Suppressor macrophage treated with lipopolysaccharide for 1 hour (primary cell): ENCODE measurements at places on chromosomes 6 and 20.

DNA sequence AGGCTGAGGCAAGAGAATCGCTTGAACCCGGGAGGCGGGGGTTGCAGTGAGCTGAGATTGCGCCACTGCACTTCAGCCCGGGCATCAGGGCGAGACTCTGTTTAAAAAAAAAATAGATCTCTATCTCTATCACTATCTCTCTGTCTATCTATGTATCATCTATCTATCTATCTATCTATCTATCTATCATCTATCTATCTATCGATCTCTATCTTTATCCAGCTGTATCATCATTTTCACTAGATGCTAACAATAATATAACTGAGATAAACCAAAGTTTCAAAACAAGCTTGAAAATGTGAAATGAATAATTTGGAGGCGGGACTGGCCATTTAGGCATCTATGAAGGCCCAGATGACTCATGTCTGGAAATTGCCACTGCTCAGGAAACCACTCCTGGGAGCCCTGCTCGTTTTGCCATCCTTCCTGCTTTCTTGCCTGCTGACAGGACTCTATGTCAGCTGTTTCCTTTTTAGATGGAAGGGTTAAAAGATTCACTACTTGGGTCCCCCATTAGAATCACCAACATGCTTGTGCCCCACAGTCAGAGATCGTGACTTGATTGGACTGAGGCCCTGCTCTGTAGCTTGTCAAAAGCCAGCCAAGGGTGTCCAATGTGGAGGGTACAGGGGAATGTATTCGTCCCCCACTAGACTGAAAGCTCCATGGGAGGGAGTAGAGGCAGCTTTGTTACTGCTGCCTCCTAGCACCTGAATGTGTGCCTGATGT is 61.7 kb downstream of the UTRN start:
- DNase-seq, result peak; percentile 81

DNA sequence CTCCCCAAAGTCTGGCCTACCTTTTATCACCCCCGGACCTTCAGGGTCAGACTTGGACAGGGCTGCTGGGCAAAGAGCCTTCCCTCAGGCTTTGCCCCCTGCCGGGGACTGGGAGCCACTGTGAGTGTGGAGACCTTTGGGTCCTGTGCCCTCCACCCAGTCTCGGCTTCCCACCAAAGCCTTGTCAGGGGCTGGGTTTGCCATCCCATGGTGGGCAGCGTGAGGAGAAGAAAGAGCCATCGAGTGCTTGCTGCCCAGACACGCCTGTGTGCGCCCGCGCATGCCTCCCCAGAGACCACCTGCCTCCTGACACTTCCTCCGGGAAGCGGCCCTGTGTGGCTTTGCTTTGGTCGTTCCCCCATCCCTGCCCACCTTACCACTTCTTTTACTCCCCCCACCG is 10.3 kb downstream of the VEGFA start:
- no peak for DNase-seq

DNA sequence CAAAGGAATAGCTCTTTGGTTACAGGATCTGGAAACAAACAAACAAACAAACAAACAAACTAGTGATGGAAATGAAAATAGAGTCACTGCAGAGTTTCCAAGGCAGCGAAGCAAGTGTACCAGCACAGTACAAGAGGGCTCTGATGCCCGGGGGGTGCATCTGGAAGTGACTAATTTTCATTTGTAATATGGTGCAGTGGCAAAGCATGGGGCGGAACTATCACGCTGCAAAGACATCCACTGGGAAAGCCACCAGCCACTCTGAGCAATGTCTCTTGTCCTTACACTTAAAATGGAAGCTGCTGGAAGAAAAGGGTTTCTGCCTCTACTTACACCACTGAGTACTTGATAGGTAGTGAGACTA is 44.4 kb upstream of the NEDD9 start:
- DNase-seq, result no peak

GRCh38 chr20:32538526-32538939 is 46.6 kb downstream of the NOL4L start:
- no peak for DNase-seq
